ENCODE measurements at places on chromosomes 13 and 19. TPM values are rescaled to one million over a fixed set of nuclear protein-coding genes. Genes with fewer than 3 reads are reported as not detected.

- no peak overlapping the region for H3K4me3 ChIP-seq
- no peaks in the 10 kb centered on the region for H3K4me1 ChIP-seq
- peak; percentile 98 for DNase-seq
- no peak overlapping the region for H3K27ac ChIP-seq
- H3K27me3 ChIP-seq: peaks cover 15% of the 10 kb centered on the region
Observed at GRCh38 chr19:35135389-35135909, 590 bp upstream of the LGI4 start.

GRCh38 chr13:97976610-97977521 lies 23.4 kb downstream of the IPO5 start:
- no peaks in the 10 kb centered on the region for H3K27me3 ChIP-seq
- H3K4me3 ChIP-seq: peak overlapping the region; percentile 81
- DNase-seq: peak; percentile 75
- peaks cover 16% of the 10 kb centered on the region for H3K4me1 ChIP-seq
- peak overlapping the region; percentile 87 for H3K27ac ChIP-seq

PRR36 gene
- polyA plus RNA-seq: 0.18 TPM

DNA sequence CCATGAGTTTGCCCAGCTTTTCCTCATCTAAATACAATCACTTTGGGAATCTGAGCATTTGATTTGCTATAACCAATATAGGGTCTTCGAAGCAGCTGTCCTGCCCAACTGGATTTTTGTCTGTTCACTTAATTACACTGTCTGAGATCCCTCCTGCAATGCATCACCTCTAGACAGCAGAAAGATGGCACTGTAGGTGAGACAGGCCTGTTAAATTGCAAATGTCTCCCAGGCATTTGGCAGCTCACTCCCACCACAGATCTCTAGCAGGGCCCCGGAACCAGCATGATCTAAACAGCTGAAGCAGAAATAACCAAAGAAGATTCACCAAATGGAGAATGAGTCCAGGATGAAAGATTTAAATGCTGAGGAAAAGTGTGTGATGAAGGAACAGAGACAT lies 41.9 kb upstream of the SERPINE3 start:
- peaks cover 10% of the 10 kb centered on the region for H3K4me1 ChIP-seq
- DNase-seq: no peak
- H3K27ac ChIP-seq: no peak overlapping the region
- no peaks in the 10 kb centered on the region for H3K27me3 ChIP-seq
- no peaks in the 10 kb centered on the region for H3K36me3 ChIP-seq

DNA sequence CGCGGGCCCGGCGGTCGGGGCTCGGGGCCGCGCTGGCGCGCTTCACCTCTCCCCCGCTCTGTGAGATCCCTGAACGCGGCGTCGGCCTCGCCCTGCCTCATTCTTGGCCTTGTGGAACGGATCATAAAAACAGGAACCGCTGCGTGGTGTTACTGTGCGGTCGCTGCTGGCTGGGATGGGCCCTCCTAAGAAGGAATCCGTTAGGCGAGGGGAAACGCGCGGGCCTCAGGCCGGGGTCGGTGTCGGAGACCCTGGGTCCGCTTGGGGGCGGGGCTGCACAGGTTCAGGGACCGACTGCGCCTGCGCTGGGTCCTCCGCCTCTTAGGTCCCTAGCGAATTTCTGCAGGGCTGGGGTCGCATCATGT lies 381 bp downstream of the CKAP2 start:
- H3K4me1 ChIP-seq: peaks cover 7% of the 10 kb centered on the region
- peak; percentile 93 for DNase-seq
- H3K4me3 ChIP-seq: peak overlapping the region; percentile 86
- H3K36me3 ChIP-seq: peaks cover 9% of the 10 kb centered on the region
- no peaks in the 10 kb centered on the region for H3K27me3 ChIP-seq
- peak overlapping the region; percentile 92 for H3K27ac ChIP-seq

DNA sequence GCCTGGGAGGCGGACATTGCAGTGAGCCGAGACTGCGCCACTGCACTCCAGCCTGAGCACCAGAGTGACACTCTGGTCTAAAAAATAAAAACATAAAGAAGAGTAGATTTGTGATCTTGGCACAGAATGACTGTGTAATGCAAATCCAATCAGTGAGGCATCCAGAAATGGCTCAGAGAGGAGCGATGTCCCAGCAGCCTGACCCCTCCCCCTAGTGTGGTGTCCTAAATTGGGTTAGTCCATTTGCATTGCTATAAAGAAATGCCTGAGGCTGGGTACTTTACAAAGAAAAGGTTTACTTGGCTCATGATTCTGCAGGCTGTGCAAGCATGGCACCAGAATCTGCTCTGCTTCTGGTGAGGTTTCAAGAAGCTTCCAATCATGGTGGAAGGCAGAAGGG lies 59.1 kb upstream of the ZNF30 start:
- DNase-seq: no peak
- no peaks in the 10 kb centered on the region for H3K4me1 ChIP-seq
- no peaks in the 10 kb centered on the region for H3K27me3 ChIP-seq

DNA sequence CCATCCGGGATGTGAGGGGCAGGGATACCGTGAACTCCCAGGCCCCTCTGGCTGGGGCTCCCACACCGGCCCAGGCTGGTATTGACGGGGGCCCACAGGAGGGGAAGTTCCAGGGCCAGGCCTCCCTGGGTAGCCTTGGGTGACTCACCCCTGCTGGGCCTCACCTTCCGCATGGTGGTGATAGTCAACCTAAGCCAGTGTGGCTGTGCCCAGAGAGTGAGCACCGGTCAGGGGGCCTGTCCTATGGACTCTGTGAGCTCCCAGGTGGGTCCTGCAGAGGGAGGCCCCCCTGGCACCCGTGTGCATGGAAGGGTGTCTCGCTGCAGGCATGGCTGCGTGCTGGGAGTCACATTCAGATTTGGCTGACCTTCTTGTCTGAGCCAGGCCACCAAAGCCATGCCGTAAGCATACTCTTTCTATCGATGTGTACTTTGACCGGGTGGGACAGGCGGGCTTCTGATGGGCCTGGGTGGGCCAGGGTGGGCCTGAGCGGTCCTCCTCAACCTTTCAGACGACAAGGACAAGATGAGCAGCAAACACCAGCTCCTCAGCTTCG lies 27.6 kb downstream of the DHX34 start:
- no peak overlapping the region for H3K4me3 ChIP-seq
- peak; percentile 24 for DNase-seq
- H3K27ac ChIP-seq: no peak overlapping the region

- H3K36me3 ChIP-seq: no peaks in the 10 kb centered on the region
- no peaks in the 10 kb centered on the region for H3K27me3 ChIP-seq
- DNase-seq: no peak
- H3K4me3 ChIP-seq: no peak overlapping the region
- H3K4me1 ChIP-seq: no peaks in the 10 kb centered on the region
- H3K27ac ChIP-seq: no peak overlapping the region
Observed at GRCh38 chr19:18231775-18232174, 5.5 kb upstream of the PDE4C start.
